Activated CD4-positive, alpha-beta T cell treated with anti-CD3 and anti-CD28 coated beads for 1 hour (primary cell): ENCODE measurements at places on chromosomes 2 and 18.

GRCh38 chr2:121519153-121519552 is 11.5 kb upstream of the RNU4ATAC start:
- no peak for DNase-seq

GRCh38 chr18:50154420-50154819 is 40.5 kb downstream of the MYO5B start:
- DNase-seq, result no peak

- no peak for DNase-seq
Observed at GRCh38 chr2:230828272-230828961, 36.3 kb upstream of the ITM2C start.

- no peak for DNase-seq
Observed at GRCh38 chr18:76306685-76307292, 188.3 kb downstream of the ZNF516 start.

- no peak for DNase-seq
Observed at GRCh38 chr2:43276266-43276941, 50.0 kb upstream of the ZFP36L2 start.

DNA sequence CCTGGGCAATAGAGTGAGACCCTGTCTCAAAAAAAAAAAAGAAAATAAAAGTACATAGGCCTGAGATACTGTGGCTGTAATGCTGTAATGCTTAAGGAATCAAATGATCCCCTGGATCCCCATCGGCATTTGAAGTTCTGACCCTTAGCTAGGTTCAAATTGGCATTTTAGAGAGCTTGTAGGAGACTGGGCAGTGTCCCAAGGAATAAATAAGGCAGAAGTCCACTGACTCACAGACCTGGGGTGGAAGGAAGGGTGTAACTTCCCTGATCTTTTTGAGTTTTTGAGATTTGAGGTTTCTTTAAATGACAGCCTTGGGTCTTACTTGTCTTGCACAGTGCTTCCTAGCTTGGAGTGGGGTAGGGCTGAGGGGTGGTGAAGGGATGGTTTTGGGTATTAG is 553.7 kb downstream of the SLC4A3 start:
- DNase-seq, result no peak

- DNase-seq, result no peak
Observed at GRCh38 chr2:227865291-227865690, 6.1 kb upstream of the DAW1 start.
